ENCODE measurements at places on chromosomes 5 and 9.

GRCh38 chr9:3477236-3477834, 48.5 kb downstream of the RFX3 start:
- DNase-seq = no peak

DNA sequence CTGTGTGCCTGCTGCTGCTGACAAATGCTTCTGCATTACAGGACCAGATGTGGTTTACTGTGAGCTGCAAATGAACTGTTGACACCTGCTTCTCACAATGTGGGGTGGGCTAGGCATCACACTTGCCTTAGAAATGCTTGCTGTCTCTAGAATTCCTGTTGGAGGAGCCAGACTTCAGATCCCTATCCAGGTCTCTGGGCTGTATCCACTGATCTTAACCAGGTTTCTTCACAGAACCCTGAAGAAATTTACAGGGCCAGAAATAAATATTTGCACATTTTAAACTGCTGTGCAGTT, 255.4 kb downstream of the FAM114A2 start:
- DNase-seq = no peak

GRCh38 chr9:133679056-133679455, 42.9 kb downstream of the DBH start:
- DNase-seq = no peak

- no peak for DNase-seq
Observed at GRCh38 chr5:140868721-140869554, at the start of gene PCDHA11. Gene PCDHA11 (plus strand): TSS chr5:140868957. CDS start chr5:140869104, 147 bp downstream.

DNA sequence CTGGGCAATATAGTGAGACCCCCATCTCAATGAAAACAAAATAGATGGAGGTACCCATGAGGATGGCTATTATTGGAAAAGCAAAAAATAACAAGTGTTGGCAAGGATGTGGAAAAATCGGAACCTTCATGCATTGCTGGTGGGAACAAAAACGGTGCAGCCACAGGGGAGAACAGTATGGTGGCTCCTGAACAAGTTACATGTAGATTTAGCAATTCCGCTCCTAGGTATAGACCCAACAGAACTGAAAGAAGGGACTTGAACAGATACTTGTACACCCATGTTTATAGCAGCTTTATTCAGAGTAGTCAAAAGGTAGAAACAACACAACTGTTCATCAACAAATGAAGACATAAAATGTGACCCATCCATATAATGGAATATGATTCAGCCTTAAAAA, 43.0 kb downstream of the NTNG2 start:
- no peak for DNase-seq

DNA sequence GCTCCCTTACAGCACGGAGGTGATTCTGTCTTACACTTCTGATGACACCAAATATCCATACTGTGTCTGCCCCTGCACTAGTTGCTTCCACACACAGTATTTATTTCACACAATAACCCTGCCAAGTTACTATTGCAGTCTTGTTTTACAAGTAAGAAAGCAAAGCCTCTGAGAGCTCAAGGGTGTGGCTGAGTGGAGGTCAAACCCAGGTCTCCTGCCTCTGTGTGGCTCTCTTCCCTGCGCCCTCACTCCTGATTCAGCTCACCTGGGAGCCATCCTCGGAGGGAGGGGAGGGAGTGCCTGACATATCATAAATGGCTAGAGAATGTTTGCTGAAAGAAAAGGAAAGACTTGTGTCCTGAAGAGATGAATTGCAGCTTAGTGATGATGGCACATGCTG, 41.0 kb downstream of the MVB12B start:
- no peak for DNase-seq

DNA sequence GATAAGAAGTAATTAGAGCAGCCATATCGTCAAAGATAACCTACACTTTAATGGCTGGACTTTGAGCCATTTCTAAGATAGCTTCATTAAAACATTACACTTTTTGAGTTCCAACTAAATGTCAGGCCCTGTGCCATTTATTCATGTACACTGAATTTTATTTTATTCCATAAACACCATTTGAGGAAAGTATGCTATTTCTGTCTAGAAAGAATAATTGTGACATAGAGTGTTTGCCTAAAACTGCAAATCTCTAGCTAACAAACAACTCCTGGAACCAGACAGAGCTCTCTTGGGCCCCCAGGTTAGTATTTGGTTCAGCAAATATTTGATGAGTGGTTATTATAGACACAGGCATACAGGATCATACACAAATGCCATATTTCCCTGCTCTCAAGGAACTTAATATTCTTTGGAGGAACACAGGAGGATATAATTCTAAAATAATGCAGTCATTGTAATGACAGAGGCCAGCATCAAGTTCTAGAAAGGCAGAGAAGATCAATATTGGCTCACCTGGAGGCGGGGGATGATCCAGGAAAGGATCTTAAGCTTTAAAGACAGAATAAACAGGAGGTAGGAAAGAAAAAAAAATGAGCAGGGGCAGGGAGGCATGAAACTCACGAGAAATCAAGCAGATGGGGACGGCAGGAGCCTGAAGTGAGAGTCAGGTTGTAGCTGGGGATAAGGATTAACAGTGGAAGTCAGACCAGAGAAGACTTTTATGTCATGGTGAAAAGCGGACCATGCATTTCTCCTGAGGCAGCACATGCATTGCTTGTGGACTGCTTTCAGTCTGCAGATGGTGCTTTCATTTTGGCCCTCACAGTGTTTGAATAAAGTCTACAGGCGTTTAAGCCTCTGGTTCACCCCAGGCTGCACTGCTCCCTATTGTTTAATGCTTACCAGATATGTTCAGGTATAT, 127.7 kb downstream of the GCNT1 start:
- no peak for DNase-seq

DNA sequence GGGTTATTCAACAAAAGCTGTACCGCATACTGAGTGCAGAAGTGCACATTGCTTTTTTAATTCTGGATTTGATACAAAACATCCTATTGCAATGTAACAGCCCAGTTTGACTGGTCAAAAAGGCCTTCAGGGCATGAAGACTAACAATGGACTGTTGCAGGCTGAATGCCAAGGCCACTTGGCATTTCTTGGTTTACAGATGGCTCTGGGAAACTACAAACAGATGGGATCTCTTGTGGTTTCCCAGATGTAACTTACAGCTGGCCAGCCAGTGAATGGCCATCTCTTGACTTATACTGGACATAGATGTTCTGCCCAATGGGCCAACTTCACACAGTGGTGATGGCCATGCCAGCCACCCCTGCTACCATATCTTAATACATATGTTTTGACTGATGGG, 36.8 kb downstream of the UGT3A2 start:
- no peak for DNase-seq

GRCh38 chr9:137370865-137371520, 52.0 kb downstream of the EXD3 start:
- no peak for DNase-seq

GRCh38 chr5:87231037-87231808, 36.5 kb upstream of the RASA1 start:
- DNase-seq = no peak

DNA sequence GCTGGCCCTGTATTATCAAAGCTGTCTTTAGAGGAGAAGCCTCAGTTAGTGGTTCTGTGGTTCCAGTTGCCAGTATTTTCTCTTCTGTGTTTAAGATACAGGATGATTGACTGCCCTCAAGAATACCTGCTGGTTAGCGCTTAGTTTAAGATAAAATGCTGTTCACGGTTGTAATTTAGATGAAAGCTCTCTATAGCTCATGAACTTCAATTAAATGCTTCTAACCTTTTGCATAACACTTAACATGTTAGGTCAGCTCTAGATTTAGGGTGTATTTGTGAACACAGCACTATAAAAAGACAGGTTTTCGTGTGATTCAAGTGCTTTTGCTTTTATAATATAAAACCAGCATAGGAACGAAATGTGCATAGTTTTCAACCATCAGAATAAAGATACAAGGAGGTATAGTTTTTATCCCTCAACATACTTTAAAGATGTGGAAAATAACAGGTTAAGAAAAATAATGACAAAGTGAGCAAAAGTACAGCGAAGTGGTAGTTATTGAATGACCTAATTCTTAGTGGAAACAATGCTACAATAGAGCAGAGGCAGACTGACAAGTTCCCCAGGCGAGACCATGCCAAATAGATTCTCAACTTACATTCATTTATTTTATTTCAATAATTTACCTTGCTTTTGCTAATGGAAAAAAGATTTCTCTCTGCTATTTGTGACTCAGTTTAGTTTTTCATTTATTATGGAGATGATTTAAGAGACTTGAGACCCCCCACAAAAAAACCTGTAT, 602.6 kb upstream of the DMAC1 start:
- DNase-seq = no peak

DNA sequence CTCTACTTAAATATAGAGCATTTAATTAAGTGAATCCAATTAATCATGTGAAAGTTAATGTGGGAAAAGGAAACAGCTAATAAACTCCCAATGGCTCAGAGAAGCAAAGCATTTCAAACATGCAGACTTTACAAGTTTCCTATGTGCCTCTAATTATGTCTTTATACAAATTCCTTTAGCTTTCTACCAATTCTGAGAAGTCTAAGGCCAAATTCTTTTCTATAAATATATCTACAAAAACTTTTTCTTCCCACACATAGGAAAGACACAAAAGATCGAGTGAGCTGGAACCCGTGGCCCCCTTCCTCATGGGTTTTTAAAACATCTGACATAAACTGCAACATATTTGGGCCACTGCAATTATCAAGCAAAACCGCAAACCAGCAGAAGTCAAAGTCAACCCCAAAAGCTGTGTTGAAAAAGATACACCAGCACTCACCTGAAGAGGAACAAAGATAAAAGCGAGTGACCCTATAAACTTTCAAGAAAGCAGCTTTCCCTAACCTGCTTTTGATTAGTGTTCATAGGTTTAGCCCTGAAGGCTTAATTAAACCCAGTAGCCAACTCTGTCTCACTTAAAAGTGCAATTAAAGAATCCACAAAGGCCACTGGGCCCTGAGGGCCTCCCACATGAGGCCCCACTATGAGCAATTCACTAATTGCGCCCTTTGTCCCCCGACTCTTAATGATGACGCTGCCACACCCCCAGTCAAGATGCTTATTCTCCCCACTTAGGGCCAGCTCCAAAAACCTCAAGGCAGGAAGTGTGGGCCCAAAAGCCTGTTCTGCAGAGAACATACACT, 12.1 kb downstream of the SEMA5A start:
- no peak for DNase-seq

GRCh38 chr9:35656348-35656747, 1.5 kb downstream of the RMRP start:
- no peak for DNase-seq

DNA sequence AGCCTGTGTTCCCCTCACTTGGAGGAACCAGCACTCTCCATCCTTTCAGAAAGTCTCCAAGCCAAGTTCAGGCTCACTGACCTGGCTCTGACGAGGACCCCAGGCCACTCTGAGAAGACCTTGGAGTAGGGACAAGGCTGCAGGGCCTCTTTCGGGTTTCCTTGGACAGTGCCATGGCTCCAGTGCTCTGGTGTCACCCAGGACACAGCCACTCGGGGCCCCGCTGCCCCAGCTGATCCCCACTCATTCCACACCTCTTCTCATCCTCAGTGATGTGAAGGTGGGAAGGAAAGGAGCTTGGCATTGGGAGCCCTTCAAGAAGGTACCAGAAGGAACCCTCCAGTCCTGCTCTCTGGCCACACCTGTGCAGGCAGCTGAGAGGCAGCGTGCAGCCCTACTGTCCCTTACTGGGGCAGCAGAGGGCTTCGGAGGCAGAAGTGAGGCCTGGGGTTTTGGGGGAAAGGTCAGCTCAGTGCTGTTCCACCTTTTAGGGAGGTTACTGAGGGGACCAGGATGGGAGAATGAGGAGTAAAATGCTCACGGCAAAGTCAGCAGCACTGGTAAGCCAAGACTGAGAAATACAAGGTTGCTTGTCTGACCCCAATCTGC, 4.7 kb upstream of the NUP214 start:
- no peak for DNase-seq

GRCh38 chr5:140116716-140117115, 2.8 kb downstream of the PURA start:
- DNase-seq = no peak

DNA sequence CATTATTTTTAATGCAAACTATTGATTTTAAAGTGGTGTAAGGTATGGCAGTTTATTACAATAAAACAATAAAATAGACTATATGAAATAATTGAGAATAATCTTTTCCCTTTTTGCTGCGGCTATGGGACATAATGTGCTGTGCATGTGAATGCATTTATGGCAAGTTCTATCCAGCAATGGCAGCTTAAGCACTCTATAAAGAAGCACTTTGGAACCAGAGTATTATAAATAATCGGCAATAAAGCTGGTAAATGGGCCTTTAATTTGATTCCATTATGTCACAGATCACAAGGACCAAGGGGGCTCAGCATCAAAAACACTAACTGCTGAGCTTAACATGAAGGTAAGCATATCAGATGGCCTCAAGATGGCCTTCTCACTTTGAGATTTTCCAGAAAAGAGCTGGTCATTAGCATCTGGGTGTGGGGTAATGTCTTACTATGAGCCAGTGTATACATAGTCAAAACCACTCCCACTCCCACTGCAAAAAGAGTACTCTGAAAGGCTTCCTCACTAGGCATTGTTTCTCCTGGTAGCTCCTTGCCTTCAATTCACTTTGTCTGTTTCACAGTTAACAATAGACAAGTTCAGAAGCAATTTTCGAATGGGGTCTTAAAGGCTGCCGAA, 97.1 kb upstream of the ASTN2 start:
- no peak for DNase-seq

DNA sequence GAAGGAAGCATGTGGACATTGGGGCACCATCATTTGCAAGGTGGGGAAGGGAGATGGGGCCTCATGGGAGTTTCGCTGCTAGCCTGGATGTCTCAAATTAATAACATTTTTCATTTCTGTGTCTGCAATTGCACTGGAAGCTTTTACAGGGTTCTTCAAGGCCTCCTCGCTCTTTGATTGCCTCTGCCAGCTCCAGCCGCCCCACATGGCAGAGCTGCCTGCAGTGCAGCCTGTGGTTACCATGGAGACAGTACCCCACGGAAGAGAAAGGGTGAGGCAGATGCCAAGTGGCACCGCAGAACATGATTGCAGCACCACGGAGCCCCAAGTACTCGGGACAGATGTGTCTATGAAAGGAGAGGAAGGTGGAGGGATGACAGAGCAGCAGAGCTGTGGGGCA, 25.4 kb downstream of the CTNND2 start:
- no peak for DNase-seq

DNA sequence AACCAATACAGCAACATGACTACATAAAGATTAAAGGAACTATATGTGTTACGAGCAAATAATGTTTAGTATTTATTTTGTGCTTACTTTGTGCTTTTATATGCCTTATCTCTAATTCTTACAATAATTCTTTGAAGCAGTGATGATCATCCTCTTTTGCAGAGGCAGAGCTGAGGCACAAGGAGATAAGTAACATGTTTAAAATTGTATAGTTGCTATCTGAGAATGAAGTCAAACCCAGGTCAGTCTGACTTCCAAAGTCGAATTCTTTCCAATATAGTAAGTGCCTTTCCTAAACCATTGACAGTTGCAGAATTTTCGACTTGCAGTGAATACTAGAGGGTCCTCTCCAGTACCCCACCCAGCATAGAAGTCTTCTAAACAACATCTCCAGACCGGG, 12.0 kb upstream of the ZFAND5 start:
- DNase-seq = no peak

DNA sequence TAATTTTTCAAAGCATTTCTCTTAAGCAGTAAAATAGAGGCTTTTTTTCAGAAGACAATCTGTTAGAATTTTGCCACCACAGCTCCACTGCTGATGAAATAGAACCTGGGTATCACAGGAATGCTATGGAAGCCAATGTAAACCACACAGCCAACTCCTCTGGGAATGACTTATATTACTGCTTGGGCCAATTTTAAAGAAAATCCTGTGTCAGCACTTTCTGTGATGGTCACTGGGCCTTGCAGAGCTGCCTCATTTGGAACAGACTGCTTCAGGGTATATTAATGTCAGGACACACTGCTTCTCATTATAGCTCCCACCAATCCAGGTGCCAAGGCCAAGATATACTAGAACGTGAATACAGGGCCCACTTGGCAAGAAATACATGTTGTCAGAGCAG, 144.1 kb upstream of the ACTBL2 start:
- no peak for DNase-seq
